Left ventricle myocardium inferior (tissue), 1 donor: ENCODE measurements at places on chromosomes 5 and 9.

GRCh38 chr9:97938081-97938644, at the start of gene HEMGN:
TSS of gene HEMGN (minus strand) at chr9:97938172. CDS start at chr9:97938136, 36 bp downstream.
- no peak for DNase-seq

GRCh38 chr9:35909274-35909673, at the start of gene SPAAR:
TSS of gene SPAAR (plus strand) at chr9:35909490. CDS start at chr9:35910464, 974 bp downstream.
- peak; percentile 46 for DNase-seq

DNA sequence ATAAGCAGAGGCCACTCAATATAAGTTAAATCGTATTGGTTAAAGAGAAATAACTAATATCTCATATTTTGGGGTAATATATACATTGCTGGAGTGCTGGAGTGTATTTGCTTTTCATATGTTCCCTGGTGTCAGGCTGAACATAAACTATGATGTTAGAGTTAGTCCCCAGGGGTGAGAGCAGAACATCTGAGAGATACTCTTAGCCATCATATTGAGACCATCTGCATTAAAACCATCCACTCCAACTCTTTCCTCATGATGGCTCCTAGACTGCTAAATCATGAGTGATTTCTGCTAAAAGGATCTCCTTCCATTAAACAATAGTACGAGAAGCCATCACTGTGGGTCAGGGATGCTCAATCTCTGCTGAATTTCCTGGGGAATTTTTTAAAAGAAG, 436.2 kb downstream of the DTWD2 start:
- no peak for DNase-seq

GRCh38 chr5:96339862-96340261, 93.2 kb downstream of the PCSK1 start:
- no peak for DNase-seq

- no peak for DNase-seq
These were observed 152.8 kb upstream of the PAPPA start for GRCh38 chr9:116000748-116001329.

DNA sequence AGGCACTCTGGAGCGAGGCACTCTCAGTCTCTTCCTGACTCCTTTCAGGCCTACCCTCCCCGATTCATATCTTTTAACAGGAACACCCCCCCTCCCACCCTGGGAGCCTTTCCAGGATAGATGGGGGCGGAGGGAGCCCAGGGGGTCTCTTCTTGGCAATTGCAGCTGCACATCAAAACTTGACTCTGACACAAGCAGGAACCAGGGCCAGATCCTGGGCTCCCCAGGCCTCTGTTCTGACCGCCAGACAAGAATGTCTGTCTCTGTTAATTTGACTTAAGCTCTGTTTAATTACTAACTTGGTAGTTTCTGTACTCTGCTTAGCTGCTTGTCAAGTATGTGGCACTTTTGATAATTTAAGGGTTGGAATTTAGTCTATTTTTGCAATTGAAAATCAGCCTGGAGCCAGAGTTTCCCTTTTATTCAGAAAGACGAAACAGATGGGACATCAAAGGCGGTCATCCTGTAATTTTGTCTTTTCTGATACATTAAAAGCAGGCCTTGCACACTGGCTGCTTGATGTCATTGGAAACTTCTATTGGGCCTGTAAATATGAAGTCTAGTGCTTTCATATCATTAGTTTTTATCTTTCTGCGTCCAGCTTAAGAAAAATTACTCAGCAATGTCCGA, 43.3 kb downstream of the ACTL7B start:
- DNase-seq: no peak
